Trophoblast cell (in vitro differentiated cells and primary cell): ENCODE measurements at places on chromosomes 2 and 18.

DNA sequence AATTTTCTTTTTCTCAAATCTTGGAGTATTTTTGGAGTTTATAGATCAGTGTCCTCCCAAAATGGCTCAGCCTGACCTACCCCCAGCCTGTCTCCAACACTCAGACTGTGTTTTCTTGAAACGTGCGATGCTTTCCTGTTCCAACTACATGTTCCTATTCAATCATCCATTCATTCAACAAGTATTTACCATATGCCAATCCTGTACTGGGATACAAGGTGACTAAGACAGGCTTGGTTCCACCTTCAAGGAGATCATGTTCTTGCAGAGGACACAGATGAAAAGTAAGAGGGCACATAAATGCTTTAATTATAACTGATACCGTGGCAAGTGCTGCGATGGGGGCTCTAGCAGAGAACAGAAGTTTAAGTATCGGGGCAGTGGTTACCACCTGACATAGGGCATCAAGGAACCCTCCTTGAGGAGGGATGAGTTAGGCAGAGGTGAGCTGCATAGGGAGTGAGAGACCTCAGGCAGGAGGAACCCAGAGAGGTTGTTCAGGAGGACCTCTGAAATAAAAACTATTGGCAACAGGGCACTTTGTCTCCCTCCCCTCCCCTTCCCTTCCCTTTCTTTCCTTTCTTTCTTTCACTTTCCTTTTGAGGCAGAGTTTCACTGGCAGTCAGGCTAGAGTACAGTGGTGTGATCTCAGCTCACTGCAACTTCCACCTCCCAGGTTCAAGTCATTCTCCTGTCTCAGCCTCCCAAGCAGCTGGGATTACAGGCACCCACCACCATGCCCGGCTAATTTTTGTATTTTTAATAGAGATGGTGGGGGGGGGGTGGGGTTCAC lies 469.0 kb downstream of the EPHA4 start:
- DNase-seq, result no peak

- no peak for DNase-seq
Measured at GRCh38 chr2:8498994-8499393, 182.9 kb upstream of the ID2 start.

DNA sequence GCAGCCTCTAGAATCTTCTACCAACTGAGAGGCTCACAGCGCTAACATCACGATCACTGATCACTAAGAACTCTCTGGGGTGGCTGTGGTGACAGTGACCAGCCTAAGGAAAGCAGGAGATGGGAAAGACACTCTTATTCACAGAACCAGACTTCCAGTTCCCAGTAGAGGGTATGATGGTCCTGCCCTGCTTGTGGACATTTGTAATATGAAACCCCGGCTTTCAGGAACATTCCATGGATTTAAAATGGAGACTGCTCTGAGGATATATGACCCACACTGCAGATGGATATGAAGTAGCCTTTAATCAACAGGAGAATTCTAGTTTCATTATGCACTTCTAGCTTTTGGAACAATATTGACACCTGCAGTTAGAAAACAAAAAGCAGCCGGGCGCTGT lies 131.8 kb downstream of the AFF3 start:
- DNase-seq, result no peak

DNA sequence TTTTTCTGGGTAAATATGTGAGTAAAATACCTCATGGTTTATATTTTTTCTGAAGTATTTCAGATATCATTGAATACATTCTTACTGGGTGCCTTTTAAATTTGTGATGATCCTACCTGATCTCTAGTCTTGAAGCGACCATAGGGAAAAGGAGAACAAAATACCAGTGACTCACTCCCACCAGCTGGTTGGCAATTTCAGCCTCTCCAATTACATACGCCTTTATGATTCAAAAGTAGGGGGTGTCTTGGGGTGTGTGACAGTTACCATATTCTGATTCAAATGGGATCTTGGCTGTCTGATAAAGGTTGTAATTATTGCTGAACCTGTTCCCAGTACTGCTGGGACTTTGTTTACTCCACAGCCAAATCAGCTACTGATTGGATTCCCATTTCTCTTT lies 175.9 kb upstream of the NXPH2 start:
- no peak for DNase-seq

- no peak for DNase-seq
Measured at GRCh38 chr2:240620149-240620731, 5.0 kb upstream of the GPR35 start.

DNA sequence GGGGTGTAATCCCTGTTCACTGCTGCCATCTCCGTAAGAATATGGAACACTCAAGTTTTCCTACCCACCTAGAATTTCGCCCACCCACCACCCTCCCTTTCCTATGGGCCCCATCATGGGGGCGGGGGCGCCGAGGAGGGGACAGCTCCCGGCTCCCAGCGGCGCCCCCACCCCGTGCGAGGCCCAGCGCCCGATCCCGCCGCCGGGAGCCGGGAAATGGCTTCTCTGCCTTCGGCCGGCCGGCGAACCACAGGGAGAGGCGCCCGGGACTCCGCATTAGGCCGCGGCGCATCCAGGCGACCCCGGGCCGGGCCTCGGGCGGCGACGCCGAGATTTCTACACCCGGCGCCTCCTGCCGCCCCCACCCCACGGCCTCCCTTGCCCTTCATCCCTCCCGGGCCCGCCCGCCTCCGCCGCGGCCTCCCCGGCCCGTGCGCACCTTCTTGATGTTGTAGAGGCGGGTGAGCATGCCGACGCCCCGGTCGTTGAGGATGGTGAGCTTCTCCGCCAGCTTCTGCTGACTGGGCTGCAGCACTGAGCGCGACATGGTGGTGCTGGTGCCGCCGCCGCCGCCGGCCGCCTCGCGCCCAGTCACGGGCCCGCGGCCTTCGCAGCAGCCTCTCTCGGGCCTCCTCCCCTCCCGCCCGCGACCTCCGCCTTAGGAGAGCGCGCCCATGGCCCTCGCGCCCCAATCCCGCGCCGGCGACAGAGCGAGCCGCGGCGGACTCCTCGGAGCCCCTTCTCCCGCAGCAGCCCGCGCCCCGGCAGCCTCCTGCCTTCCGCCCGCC lies 510 bp downstream of the NCKAP1 start:
- DNase-seq, result peak; percentile 42

DNA sequence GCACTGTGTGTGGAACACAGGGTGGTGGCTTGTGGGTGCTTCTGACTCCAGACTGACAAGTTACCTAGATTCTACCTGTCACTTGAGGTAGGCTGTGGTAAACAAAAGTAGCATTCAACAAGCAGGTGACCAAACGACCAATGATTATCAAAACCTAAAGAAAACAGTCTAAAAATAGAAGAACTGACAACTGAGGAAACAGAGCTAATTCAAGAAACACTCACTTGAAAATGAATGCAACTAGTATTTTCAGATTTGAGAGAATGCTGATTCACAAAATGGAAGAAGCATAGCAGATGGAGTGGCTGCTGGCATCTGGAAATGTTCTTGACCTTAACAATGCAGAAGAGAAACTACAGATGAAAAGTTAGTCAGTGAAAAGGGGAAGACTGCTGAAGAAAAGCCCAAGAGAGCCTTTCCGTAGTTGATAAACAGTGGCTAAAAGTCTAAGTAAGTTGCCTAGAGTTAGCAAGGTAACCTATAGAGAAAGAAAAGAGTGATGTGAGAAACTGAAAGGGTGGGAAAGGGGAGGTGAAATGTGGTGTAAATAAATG lies 170.4 kb downstream of the NCK2 start:
- DNase-seq, result no peak

- no peak for DNase-seq
Measured at GRCh38 chr18:46736135-46736534, 20.7 kb downstream of the ST8SIA5 start.

DNA sequence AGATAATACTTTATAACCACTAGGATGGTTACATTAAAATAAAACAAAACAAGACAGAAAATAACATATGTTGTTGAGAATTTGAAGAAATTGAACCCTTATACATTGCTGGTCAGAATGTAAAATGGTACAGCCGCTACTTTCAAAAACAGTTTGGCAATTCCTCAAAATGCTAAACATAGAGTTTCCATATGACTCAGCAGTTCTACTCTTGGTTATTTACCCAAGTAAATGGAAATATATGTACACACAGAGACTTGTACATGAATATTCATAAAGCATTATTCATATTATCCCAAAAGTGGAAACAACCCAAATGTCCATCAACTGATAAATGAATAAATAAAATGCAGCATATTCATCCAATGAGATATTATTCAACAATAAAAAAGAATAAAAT lies 92.5 kb upstream of the LRATD1 start:
- no peak for DNase-seq

DNA sequence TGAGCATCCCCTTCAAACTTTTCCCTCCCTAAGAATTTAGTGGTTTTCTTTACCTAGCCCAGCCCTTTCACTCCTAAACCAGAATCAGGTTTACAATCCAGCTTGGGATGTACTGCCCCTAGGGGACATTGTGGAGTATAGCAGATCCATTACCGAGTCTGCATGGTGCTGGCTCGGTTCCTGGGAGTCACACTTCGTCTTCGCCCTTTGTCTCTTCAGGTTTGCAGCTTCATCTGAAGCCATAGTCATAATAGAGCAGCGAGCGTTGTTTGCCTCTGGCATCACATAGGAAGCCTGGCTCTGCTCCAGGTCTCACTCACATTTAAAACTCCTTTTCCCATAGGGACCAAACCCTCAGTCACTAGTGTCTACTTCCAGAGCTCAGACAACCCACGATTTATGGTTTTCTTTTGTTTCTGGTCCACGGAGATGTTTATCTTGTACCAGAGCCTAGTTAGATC lies 16.8 kb upstream of the LYPD6 start:
- peak; percentile 80 for DNase-seq

DNA sequence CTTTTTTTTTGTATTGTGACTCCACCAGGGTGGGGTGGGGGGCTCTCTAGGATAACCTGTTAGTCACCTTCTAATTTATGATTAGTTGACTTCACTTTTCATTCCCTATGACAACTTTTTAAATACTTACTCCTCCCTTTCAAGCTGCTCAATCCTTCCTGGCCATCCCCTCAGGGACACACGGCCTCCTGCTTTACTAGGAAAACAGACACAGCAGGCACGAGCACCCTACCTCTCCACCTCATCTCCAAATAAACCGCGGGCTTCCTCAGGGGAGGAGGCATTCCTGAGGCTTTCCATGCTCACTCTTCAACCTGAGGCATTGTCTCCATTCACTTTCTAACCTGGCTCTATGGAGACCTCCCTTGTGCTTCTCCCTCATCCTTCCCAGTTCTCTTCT lies 33.0 kb downstream of the B4GALT6 start:
- DNase-seq, result no peak

- DNase-seq, result no peak
Measured at GRCh38 chr2:129800686-129801085, 178.8 kb upstream of the RAB6C start.

GRCh38 chr2:242065426-242065825 lies 195.9 kb downstream of the RTP5 start:
- no peak for DNase-seq
